M059J (cell line): ENCODE measurements at places on chromosomes 1 and 21. TPM values are rescaled to one million over a fixed set of nuclear protein-coding genes. Genes with fewer than 3 reads are reported as not detected.

- DNase-seq, result peak; percentile 98
These were observed 668 bp downstream of the CBR3 start for GRCh38 chr21:36135391-36136102.

- DNase-seq, result peak; percentile 42
These were observed 104.7 kb downstream of the CASZ1 start for GRCh38 chr1:10691740-10692125.

GRCh38 chr1:8533124-8533523 is 215.2 kb downstream of the SLC45A1 start:
- DNase-seq, result no peak

DNA sequence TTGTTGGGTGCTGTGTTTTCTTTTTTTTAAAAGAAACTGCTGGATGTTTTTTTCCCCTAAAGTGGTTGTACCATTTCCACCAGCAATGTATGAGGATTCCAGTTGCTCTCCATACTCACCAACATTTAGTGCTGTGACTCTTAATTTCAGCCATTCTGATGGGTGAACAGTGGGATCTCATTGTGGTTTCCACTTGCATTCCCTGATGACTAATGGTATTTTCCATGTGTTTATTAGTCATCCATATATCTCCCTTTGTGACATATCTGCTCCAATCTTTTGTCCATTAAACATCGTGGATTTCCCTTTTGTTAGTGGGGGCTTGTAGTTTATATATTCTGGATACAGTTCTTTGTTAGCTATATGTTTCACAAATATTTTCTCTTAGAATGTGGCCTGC is 206.0 kb downstream of the CAMTA1 start:
- DNase-seq, result peak; percentile 91

GRCh38 chr1:100767176-100767890 is 47.8 kb downstream of the VCAM1 start:
- peak; percentile 66 for DNase-seq

DNA sequence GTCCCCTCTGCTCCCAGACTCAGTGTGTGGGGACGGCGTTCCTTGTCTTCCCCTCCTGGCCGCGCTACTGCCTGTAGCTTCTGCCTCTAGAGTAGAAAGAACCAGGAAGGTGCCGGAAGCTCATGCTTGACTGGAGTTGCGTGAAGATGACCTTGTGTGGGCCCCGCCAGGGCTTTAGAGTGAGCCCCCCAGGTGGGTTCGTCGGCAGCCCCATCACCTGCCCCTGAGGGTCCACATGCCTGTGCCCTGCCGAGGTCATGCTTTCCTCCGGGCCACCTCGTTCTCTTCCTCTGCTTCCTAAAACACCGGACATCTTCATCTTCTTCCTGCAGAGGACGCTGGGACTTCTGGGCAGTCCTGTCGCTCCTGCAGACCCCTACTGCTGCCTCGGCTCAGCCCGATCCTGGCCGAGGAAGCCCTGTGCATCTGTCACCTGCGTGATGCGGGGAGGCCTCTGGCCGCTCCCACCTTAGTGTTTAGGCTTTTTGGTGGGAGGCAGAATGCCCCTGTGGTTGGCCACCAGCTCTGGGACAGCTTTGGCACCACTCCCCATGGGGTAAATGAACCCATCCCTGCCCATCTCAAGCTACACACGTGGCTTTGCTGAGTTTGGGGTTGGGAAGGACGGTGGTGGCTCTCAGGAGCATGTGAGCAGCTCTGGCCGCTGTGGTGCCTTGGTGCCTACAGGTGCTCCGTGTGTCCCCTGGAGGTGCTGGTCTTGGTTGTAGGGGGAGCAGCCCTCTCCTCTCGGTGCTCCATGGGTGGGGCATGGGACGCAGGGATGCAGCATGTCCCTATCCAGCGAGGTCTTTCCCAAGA is 12.3 kb downstream of the OBSCN start:
- no peak for DNase-seq

- no peak for DNase-seq
These were observed 1038.9 kb downstream of the BRINP3 start for GRCh38 chr1:189438808-189439207.

GRCh38 chr1:160665330-160666078 is 18.7 kb upstream of the SLAMF1 start:
- DNase-seq, result no peak

- DNase-seq, result no peak
These were observed 104.2 kb upstream of the TARDBP start for GRCh38 chr1:10908266-10908665.

- no peak for DNase-seq
These were observed 13.9 kb downstream of the FAM151A start for GRCh38 chr1:54609301-54609921.

ATP1A4 gene
- not detected in 2 replicates for total RNA-seq

GRCh38 chr1:58011978-58012377 is 534.5 kb downstream of the OMA1 start:
- DNase-seq, result no peak

DNA sequence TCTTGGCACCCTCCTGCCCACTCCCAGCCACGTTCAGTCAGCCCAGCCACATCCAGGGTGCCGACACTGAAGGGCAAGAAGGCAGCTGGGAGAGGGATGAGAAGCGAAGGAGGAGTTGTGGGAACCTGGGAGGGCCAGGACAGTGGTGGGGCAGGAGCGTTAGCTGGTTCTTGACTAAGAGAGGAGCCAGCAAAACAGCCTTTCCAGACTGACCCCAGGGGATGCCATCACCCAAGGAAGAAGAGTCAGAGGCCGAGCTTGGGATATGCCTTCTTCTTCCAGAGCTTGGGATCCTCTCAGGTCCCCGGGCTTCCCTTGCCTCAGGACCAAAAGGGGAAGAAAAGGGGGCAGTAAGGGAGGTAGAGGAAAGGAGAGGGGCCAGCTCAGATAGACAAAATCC is 7.2 kb downstream of the INKA2 start:
- no peak for DNase-seq

ZSWIM5 gene
- 0.02 and 0.49 TPM in 2 replicates for total RNA-seq

GRCh38 chr1:149883598-149884247 is 15.6 kb upstream of the BOLA1 start:
- no peak for DNase-seq

ANP32E gene
- total RNA-seq, result 50.2 and 64.4 TPM in 2 replicates

AADACL3 gene
- total RNA-seq, result not detected in 2 replicates

SPRR2A gene
- not detected in 2 replicates for total RNA-seq

UBL4B gene
- total RNA-seq, result not detected in 2 replicates

LINGO4 gene
- not detected in 2 replicates for total RNA-seq

DNA sequence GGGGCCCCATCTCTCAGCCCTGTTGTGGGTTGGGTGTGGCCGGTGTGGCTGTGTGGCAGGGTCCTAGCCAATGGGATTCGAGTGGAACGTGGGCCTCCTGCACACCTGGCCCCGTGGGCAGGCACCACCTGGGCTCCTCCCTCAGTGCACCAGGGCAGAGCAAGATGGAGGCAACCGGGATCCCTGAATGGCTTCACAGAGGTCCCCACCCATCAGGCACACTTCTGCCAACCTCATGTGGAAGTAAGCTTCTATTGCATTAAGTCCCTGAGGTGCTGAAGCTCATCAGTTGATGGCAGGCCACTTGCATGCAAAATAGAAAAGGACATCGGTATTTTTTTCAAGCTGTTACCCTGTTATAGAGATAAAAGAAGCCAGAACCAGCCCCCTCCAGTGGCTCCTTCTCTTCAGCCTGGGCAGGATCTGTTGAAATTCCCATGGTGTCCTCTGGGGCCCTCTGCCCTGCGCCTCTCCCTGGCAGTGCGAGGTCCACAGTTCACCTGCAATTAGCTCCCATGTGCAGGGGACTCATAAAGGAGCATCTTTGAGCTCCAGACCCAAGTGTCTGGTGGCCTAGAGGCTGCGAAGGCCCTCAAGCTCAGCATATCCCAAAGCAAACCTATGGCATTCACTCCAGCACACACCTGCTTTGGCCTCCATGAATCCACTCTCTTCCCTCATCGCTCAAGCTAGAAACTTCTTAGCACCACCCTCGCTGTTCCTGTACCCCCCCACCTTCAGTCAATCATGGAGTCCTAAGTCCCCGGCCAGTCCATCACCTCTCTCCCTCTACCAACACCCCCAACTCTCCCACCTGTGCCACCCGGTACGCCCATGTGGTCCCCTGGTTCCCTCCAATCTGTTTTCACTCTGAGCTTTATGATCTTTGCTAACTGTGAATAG is 2.1 kb upstream of the SLC45A1 start:
- peak; percentile 25 for DNase-seq

- peak; percentile 100 for DNase-seq
These were observed 123.5 kb downstream of the PTPN14 start for GRCh38 chr1:214427871-214428277.

DNA sequence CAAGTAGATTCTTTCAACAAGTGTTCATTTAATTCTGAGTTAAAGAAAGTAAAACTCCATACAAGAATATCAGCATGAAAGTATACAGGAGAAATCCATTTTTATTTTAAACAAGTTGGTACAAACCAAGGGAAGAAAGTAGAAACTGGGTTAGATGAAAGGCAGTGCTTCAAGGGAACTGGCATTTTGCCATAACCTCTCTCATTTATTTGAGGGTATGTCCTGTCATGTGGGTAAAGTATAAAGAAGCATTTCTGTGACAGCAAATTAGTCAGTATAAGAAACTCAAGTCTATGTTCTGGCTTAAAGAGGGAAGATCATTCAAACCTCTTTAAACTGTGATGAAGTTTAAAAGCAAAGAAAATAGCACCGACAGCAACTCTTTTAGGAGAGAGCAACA is 32.0 kb downstream of the OLFM3 start:
- DNase-seq, result no peak

CCDC27 gene
- total RNA-seq, result not detected in 2 replicates

TBCE gene
- 20.8 and 30.3 TPM in 2 replicates for total RNA-seq

- peak; percentile 18 for DNase-seq
These were observed 20.5 kb upstream of the FRRS1 start for GRCh38 chr1:99786751-99787501.

- DNase-seq, result no peak
These were observed 5.1 kb upstream of the NPHP4 start for GRCh38 chr1:5997316-5997715.

DNA sequence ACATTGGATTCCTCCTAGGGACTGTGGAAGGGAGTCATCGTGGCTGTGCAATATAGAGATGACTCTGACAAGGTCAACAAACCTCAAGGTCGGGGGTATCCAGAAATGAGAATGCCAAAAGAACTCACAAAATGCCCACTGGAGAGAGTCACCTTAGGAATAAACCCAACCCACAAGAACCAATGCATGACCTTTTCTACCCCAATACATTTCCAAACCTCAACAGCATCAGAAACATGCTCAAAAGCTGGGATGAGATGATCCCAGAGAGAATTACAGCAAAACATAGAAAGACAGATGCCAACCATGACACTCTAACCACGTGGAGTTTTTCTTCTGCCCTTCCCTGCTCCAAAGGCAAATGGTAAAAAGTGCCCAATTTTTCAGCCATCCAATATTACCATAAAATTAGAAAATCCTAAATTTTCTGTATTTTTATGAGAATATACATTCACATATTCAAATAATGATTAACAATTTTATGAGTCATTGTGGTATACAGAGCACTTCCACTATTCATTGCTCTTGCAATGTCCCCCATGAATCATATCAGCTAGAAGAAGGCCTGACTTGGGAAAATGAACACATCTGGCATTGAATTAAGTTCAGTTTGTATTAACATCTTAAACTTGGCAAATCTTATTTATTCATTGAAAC is 88.2 kb upstream of the PALMD start:
- peak; percentile 87 for DNase-seq

DNA sequence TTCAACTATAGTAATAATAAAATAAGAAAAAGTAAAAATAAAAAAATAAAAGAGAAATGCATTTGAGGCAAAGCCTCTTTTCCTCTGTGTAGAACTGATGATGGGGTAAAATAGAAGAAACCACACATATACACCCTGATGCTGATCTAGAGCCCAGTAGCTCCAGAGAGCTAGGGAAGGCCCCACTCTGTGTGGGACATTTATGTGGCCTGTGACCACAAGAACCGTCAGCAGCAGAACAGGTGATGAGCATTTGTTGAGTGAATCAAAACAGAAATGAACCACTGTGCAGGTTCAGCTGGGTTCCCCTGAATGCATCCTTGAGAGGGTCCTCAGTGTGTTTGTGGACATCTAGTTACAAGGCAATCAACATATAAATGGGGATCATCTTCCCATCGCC is 221.8 kb upstream of the HOOK1 start:
- DNase-seq, result no peak

FCGR2B gene
- total RNA-seq, result not detected in 2 replicates

DNA sequence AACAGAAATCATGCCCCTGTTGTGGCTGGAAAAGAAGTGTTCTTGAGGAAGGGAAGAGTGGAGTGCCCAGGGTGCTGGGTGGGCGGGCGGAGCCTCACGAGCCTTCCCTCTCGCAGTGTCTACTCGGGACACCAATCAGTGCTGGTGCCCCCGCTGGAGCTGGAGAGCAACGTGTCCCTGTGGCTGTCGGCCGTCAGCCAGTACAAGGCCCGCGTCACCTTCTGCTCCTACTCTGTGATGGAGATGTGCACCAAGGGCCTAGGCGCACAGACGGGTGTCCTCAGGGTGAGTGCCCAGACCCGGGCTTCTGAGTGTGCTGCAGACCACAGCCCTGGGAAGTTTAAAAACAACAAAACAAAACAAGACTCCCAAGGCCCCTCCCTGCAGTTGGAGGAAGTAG is 47.4 kb downstream of the S100B start:
- DNase-seq, result no peak

SYPL2 gene
- total RNA-seq, result 0.05 TPM in 1 of 2 replicates, not detected in the other

IGFN1 gene
- total RNA-seq, result not detected in 2 replicates

DNA sequence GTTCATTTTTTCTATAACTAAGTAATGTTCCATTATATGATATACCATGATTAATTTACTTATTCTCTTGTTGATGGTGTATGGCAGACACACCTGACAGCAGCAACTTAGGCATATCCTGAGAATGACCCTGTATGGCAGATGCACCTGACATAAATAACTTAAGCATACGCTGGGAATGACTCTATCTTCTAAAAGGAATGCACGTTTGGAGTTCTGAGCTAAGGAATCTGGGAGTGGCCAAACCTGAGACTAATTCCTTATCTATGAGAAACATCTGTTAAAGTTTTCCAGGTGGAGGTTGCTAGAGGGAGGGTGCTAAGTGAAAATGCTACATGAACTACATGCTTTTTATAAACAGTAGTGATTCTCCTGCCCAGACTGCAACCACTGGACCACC is 96.7 kb upstream of the RGS18 start:
- no peak for DNase-seq

- peak; percentile 41 for DNase-seq
These were observed 2.2 kb downstream of the VAMP4 start for GRCh38 chr1:171739656-171740055.

DNA sequence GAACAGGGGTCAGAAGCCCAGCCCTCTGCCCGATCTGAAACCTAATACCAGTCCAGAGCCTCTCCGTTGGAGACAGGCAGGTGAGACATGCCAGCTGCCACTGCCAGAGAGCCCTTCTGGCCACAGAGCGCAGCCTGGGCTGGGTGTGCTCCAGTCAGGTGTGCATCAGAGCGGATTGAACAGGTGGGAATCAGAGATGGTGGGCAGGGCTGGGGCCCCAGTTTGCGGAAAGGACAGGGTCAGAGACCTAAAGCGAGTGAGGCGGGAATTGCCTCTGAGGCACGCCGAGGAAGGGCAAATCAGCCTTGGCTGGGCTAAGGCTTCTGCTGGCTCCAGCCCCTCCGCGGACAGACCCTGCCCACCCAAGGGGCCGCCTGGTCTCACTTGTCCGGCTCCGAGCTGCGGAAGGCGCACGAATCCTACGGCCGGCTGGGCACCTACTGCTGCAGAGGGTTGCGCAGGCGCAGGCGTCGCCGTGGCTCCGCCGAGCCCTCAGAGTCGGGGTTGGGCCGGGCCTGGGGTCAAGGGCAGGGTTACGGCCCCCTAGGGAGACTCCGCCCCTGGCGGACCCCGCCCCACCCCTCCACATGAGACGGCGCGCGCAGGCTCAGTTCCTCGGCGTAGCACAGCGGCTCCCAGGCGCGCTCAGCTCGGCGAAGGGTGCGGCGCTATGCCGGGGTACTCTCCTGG is 10.3 kb downstream of the CPLANE2 start:
- no peak for DNase-seq

OR4F29 gene
- not detected in 2 replicates for total RNA-seq
